ENCODE measurements at places on chromosomes 2 and 18.

DNA sequence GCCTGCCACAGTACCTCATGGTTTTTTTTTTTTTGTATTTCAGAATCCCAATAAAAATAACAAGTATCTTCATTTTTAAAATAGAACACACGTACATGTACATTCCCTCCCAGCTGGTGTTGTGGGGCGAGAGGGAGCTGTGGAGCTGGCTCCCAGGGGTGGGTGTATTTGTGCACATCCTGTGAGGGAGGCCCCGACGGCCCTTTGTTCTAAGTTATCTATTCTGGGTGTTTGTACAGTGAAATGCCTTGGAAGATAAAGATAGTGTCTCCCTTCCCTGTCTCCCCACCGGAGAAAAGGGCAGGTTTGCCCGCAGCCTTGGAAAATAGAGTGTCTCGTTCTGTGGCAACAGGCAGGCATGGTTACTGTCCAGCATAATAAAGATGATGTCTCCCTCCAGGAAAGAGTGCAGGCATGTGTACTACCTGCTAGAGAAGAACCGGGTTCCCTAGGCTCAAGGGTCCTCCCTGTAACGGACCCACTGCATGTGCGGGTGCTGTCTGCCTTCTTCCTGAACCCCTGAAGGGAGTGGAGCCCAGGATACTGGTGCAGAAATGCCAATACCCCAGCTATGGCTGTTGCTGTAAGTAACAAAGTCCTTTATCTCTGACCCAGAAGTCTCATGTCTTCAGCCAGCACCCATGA lies 12.1 kb upstream of the ALLC start:
- DNase-seq = no peak

- DNase-seq = no peak
These were observed 63.1 kb downstream of the ASXL3 start for GRCh38 chr18:33641141-33641540.

GRCh38 chr2:83784947-83785346 lies 674.1 kb downstream of the SUCLG1 start:
- no peak for DNase-seq

DNA sequence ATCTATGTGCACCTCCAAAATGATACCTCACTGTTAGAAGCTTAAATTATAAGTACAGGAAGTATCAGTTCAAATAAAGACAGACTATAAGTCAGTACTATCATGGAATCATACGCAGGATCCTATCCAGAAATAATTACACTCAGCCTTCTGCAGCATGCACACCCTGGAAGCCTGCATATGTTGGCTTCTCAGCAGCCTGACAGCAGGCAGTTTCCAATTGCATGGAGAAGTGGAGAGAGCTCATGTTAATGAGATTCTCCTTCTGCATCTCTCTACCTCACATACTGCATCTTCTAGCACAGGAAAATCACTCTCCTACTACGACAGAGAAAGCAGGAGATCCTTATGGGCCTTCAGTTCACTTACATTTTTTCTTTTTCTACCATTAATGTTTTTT lies 20.5 kb downstream of the NR4A2 start:
- no peak for DNase-seq

GRCh38 chr2:168700615-168701245 lies 101.7 kb upstream of the NOSTRIN start:
- DNase-seq = no peak

GRCh38 chr2:101900375-101900774 lies 91.4 kb upstream of the IL1R2 start:
- no peak for DNase-seq
